ENCODE measurements at places on chromosomes 2 and 18. TPM values are rescaled to one million over a fixed set of nuclear protein-coding genes. Genes with fewer than 3 reads are reported as not detected.

CCT4 gene
- 320 TPM for total RNA-seq

DES gene
- total RNA-seq = 0.06 TPM

NT5C1B gene
- not detected for total RNA-seq

DPY30 gene
- 112 TPM for total RNA-seq

SNED1 gene
- 0.18 TPM for total RNA-seq

MZT2A gene
- 204 TPM for total RNA-seq

HRH4 gene
- total RNA-seq = not detected

DSEL gene
- 0.27 TPM for total RNA-seq

FAM161A gene
- total RNA-seq = 8.2 TPM

SOCS6 gene
- total RNA-seq = 32.6 TPM

KCNS3 gene
- 1.5 TPM for total RNA-seq

NEU4 gene
- total RNA-seq = 0.24 TPM

AOX1 gene
- total RNA-seq = 3.5 TPM

RFTN2 gene
- 0.01 TPM for total RNA-seq

TMEM163 gene
- 0.11 TPM for total RNA-seq

ATG9A gene
- 49.9 TPM for total RNA-seq

ERFE gene
- 7.6 TPM for total RNA-seq

BMPR2 gene
- total RNA-seq = 13.7 TPM

FBXO41 gene
- total RNA-seq = 5.5 TPM

VAMP5 gene
- 0.55 TPM for total RNA-seq

REG3A gene
- total RNA-seq = not detected

LAMA3 gene
- 44.8 TPM for total RNA-seq

SPP2 gene
- total RNA-seq = not detected

Measured in A549 treated with CORT108297 at 1 μM for 4 hours (cell line).